Caco-2 (cell line): ENCODE measurements at places on chromosomes 7 and 10. TPM values are rescaled to one million over a fixed set of nuclear protein-coding genes. Genes with fewer than 3 reads are reported as not detected.

The BCCIP gene
- 87.3 and 91.2 TPM in 2 replicates for total RNA-seq

DNA sequence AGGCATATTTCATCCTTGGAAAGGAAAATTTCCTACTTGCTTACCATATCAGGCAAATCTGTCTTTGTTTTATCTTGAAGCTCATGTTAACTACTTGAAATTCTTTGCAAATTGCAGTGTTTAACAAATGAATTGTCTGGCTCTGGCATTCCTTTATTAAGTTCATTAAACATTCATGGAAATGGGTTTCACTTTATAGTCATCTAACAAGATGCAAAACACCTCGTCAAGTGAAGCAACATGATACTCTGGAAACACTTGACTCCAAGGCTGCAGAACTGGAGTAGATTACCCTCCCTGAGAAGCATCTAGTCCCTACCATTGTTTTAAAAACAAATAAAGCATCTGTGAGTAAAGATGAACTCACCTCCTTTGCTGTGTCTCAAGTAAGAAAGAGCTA, 1086.9 kb downstream of the NRG3 start:
- DNase-seq = no peak

- DNase-seq = peak; percentile 68
Measured at GRCh38 chr7:36967387-36967786, 243.1 kb upstream of the AOAH start.

DNA sequence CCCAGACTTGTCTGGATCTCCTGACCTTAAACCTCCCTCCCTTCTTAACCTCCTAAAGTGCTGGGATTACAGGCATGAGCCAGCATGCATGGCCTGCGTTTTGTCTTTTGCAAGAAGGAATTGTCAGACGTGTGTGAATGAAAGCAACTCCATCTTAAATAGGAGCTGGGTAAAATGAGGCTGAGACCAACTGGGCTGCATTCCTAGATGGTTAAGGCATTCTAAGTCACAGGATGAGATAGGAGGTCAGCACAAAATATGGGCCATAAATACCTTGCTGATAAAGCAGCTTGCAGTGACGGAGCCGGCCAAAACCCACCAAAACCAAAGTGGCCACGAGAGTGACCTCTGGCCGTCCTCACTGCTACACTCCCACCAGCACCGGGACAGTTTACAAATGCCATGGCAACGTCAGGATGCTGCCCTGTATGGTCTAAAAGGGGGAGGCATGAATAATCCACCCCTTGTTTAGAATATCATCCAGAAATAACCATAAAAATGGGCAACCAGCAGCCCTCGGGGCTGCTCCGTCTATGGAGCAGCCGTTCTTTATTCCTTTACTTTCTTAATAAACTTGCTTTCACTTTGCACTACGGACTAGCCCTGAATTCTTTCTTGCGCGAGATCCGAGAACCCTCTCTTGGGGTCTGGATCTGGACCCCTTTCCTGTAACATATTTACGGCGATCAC, 41.2 kb upstream of the SDK1 start:
- DNase-seq = peak; percentile 69

GRCh38 chr7:43118313-43118712, 5.9 kb downstream of the HECW1 start:
- DNase-seq = no peak

DNA sequence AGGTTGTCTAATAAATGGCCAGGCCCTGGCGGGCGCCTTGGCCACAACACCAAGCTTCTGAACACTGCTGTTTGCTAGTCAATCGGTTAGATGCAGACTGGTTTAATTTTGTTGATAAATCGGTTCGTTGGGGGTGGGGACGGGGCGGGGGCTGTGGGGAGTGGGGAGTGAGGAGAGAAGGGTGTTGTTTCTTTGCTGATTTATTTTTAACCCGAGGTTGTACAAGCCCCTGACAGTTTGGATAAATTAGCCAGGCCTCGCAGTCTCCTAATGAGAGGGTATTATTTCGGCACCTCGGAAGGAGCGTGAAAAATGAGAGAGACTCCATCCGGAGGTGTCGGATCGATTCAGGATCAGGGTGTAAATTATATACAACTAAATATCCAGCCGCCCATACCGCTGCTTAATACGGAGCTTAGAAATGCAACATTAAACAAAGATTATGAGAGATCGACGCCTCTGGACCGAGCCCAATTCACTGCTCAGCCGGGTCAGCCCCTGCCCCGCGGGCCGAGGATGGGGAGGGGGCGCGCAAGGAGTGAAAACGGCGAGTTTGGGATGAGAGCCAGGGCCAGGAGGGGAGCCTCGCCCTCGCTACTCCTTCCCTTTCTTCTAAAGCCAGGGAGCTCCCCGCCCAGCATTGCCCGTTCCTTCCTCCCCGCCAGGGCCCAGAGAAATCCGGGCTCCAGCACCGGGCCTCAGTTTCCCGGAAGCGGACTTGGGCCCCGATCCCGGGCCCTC, 8.0 kb downstream of the UNCX start:
- no peak for DNase-seq

DNA sequence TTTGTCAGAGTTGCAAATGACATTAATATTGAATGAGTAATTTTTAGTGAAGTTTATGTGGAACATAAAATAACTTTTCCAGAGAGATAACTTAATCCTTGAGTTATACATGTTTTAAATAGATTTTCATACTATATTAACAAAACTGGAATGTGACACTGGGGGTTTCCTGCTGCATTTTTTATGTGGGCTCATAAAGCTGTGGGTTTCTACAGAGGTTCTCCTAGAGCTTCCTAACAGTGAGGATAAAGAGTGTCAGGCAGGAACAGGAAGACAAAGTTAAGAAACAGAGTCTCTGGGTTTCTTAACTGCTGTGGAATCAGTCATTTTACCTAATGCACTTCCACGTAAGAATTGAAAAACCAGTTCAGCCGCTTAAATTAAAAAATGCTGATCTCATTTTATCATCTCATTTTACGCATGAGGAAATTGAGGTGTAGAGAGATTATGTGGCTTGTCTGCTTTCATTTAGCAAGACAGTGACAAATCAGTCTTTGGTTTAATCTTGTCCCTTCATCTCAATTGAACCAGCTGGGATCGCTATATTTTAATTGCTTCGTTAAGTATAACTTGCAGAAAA, 5.0 kb downstream of the CD36 start:
- no peak for DNase-seq

DNA sequence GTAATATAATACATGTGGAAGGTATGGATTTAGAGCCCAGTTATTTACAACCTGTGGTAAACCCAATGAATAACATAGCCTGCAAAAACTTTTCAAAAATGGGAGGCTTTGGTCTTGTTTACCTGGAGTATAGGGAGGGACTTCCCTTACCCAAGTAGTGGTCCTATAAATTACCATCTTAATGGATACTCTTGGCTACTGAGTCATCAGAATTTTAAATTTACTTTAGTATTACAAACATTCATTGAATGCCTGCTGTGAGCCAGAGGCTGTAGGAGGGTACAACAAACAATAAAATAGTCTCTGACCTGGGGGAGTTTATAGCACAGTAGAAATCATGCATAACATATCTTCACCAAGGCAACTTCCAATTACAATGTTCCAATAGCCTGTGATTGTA, 365.1 kb downstream of the BBS9 start:
- no peak for DNase-seq

DNA sequence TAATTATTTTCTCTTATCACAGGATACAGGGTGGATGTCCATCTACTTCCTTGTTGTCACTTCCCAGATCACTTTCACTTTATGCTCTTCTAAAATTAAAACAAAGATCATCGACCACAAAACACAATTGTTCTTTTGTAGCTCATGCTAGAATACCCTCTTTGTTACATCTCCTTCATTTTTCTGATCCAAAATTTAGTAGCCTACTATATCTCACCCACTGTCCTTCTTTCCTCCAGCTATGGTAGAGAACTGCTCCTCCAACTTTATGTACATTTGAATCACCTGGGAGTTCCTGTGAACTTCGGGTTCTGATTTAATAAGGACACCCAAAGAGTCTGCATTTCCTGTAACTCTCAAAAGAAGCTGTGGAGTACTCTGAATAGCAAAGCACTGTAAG, 1.2 kb upstream of the AHR start:
- DNase-seq = no peak

The TSPAN13 gene
- total RNA-seq = 193 and 208 TPM in 2 replicates

The SUMF2 gene
- 150 and 172 TPM in 2 replicates for total RNA-seq

The HOXA4 gene
- 4.8 and 5.5 TPM in 2 replicates for total RNA-seq

DNA sequence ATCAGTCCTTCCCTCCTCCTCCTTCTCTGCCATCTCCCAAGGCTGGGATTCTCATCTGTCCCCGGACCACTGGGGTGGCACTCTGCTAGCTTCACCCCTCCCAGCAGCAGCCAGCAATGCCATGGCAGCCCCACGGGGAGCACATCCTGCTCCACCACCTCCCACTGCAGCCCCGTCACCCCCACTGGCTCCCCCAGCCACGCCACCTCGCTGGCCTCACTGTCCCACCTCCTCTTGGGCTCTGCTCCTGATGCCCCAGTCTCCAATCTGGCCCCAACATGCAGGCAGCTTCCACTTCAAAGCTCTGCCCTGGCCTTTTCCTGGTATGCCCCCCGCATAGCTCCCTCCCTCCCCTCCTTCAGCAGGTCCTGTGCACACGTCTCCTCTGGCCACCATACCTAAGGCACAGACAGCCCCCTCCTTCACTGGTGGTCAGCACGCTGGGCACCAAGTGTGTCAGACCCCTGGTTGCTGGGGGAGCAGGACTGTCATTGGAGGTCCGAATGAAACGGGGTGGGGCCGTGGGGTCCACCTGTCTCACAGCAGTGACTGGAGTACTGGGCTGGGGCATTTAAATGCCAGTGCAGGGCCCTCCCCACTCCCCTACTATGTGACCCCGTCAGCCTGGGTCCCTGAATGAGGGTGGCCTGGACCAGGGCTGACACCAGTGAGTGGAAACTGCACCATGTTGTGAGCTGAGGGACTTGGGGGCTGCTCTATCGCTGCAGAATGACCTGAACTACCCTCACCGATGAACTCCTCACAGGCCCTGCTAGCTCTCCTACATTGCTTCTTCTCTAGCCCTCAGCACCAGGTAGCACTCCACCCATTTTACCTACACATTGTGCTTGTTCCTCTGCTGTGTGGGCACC, 38.7 kb downstream of the RASGEF1A start:
- no peak for DNase-seq

DNA sequence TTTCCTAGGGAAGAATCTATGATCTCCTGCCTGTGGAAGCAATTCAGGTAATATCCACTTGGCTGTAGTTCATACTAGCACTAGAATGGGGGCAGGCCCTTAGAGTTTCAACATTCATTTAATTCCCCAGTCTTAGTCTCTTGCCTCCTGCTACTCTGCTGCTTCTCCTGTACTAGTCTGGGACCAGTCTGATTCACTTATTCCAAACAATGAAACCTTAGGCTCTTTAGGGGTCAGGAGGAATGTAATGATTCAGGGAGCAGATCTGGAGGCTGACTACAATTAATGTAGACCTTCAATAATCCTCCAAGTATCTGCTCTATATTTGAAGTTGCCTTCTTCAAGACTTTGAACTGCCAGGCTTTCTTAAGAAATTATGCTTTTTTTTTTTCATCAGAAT, 101.8 kb downstream of the GNAT3 start:
- no peak for DNase-seq

The CNPY1 gene
- not detected in 2 replicates for total RNA-seq

DNA sequence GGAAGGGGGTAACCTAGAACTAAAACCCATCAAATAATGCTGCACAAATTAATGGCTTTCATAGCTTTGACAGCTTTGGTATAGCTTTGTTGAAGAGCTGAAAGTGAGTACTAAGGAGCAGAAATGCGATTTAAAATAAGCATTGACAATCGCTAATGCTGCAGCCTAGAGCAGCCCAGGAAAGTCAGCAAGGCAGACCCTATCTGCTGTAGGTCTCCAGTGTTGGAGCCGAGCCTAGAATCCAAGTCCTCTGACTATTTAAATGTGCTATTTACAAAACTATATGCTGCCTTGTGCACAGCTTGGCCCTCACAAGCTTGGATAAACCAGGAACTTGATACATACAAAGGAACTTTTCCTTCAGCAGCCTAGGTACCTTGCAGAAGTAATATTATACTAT, 64.9 kb upstream of the ASAH2 start:
- no peak for DNase-seq

The ARMC3 gene
- total RNA-seq = 0.61 and 1.4 TPM in 2 replicates

The MPP7 gene
- total RNA-seq = 72.0 and 79.4 TPM in 2 replicates

The BAMBI gene
- total RNA-seq = 146 and 165 TPM in 2 replicates

The ACTA2 gene
- 0.23 TPM in 1 of 2 replicates, not detected in the other for total RNA-seq

GRCh38 chr10:80413271-80413996, 5.1 kb downstream of the PRXL2A start:
- no peak for DNase-seq

The GIMAP6 gene
- total RNA-seq = not detected in 2 replicates

The CYTH3 gene
- 27.8 and 29.1 TPM in 2 replicates for total RNA-seq

- DNase-seq = no peak
Measured at GRCh38 chr10:55929291-55929690, 431.8 kb downstream of the ZWINT start.

The TUBAL3 gene
- 0.39 TPM in 1 of 2 replicates, not detected in the other for total RNA-seq

DNA sequence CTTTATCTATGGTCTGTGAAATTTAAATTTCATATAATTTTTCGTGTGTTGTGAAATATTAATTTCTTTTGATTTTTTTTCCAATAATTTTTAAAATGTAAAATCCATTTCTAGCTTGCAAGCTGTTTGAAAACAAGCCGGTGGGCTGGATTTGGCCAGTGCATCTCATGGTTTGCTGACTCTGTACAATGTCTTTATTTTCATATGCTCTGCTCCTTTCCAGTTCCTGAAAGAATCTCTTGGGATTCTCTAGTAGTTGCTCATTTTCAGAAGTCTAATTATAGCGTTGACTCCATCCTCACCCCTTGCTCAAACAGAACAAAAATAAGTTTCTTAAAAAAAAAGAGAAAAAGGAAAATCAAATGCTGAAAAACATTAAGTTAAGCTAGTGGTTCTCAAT, 21.4 kb downstream of the UBN2 start:
- DNase-seq = no peak

DNA sequence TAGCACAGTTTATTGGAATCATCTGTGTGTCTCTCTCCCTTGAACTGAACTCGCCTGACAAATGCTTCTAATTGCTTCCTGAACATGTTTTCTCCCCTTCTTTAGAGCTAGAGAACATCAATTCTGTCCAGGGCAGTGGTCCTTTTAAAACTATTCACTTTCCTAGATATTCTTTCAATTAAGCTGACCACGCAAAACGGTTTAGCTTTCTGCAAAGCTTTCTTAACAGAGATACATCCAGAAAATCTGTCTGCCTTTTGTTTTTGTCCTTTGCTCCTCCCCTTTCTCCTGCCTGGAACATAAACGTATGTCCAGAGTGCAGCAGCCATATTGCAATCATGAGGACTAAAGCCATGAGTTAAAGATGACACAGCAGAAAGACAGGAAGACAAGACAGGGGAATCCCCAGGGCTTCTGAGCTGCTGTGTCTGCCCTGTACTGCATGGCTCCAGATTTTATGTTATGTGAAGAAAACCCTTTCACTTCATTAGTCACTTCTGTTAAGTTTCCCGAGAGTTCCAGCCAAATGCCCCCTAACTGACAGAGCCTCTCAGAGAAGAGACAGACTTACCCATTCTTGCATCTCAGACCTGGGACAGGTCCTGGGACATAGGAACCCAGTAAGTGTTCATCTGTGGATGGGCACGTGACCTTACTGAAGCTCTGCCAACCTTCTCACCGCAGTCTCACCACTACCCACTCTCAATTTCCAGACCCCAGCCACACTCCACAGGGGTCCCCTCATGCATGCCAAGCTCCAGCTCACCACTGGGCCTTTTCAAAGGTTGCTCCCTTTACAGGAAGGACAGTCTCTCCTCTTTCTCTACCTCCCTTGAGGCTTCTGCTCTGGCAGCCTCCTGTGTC, 35.0 kb upstream of the CPXM2 start:
- no peak for DNase-seq

- DNase-seq = peak; percentile 89
Measured at GRCh38 chr10:14578060-14578952, 196.4 kb downstream of the FAM107B start.

The ST8SIA6 gene
- total RNA-seq = 0.16 TPM in 1 of 2 replicates, not detected in the other

The CYP3A5 gene
- 2.7 and 3.7 TPM in 2 replicates for total RNA-seq
